ENCODE measurements at places on chromosomes 3 and 15.

- DNase-seq, result no peak
These were observed 122.4 kb downstream of the NR1D2 start for GRCh38 chr3:24067483-24067882.

DNA sequence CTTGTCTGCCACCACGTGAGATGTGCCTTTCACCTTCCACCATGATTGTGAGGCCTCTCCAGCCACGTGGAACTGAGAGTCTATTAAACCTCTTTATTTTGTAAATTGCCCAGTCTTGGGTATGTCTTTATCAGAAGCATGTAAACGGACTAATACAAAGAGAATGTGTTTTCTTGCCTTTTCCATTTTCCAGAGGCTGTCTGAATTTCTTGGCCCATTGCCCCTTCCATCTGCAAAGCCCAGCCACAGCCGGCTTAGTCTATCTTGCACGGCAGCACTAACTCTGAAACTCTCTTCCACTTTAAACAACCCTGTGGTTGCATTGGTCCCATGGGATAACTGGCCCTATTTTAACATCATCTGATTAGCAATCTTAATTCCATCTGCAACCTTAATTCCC lies 215.3 kb downstream of the LRTM1 start:
- no peak for DNase-seq

DNA sequence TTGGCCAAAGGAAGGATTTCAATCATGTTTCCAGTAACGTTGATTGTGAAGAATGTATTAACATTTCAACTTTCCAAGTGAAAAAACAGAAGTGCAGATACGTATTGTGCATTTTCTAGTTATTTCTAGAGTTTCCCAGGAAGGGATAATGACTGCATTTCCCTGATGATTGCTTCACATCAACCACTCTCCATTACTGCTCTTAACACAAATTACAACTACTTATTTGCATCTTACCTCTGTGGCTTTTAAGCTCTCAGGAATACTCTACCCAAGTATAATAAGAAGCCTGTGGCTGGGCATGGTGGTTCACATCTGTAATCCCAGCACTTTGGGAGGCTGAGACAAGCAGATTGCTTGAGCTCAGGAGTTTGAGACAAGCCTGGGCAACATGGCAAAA lies 582.5 kb downstream of the ZNF385D start:
- no peak for DNase-seq

DNA sequence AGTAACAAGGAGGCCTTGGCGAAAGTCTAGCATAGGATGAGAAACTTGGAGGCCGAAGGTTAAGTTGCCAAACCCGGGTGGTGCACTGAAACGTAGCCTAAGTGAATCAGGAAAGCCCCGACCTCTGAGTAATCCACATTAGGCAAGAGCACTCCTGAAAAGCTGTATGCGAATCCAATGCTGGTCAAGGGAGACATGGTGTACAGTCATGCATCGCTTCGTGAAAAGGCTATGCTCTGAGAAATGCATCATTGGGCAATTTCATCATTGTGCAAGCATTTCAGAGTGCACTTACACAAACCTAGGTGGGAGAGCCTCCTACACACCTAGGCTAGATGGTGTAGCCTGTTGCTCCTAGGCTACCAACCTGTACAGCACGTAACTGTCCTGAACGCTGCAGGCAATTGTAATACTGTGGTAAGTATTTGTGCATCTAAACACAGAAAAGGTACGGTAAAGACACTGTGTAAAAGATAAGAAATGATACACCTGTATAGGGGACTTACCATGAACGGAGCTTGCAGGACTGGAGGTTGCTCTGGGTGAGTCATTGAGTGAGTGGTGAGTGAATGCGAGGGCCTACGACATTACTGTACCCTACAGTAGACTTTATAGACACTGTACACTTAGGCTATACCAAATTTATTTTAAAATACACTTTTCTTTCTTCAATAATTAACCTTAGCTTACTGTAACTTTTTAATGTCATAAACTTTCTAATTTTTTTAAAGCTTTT lies 222.5 kb downstream of the SHQ1 start:
- peak; percentile 16 for DNase-seq

- DNase-seq, result peak; percentile 27
These were observed 32.5 kb downstream of the PARP15 start for GRCh38 chr3:122609798-122610559.

DNA sequence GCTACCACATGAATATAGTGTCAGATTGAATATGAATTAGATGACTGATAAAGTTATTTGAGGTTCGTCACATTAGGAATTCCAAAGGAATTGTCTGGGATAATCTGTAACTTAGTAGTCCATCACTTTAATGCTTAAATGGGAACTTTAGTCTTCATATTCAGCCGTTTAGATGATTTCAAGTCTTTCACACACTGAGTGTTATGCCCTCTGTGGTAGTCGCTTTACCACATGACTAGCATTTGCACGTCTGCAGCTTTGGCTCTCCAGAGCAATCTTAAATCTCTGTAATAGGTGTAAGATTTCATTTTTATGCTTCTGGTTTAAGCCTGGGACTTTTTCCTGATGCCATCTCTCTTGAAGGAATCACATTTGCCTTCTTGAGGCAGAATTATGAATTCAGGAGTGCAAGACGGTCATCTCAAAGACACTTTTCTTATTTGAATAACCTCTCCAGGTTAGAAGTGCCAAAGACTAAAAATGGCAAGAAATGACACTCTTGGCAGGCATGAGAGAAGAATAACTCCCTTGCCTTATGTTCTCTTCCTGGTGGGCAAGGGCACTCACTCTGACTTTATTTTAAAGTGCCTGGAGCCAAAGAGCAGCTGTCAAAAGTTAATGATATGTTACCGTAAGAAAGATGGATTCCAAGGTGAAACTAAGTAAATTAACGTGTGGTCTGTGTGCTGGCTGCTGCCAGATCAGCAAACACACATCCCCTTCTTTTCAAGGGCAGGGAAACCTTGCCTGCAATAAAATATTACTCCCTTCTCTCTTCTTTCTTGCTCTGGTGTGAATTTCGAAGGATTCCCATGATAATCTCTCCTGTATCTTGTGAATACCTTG lies 153.3 kb downstream of the B3GALNT1 start:
- DNase-seq, result no peak

GRCh38 chr3:142445816-142446254 lies 2.0 kb downstream of the XRN1 start:
- DNase-seq, result peak; percentile 42

DNA sequence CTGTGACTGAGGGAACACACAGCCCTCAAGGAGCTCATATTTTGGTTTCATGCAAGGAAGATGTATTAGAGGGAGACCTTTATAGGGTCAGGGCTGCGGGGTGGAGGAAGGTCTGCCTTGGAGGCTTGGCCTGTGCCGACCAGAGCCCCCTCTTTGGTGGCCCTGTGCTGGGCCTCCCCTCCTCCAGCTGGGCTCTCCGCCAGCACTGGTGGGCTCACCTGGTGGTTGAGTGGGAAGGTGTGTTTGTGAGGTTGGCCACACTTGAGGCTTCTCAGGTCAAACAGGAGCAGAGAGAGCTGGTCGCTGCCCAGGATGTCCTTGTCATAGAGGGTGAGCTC lies 2.6 kb downstream of the PLA2G4F start:
- DNase-seq, result no peak

DNA sequence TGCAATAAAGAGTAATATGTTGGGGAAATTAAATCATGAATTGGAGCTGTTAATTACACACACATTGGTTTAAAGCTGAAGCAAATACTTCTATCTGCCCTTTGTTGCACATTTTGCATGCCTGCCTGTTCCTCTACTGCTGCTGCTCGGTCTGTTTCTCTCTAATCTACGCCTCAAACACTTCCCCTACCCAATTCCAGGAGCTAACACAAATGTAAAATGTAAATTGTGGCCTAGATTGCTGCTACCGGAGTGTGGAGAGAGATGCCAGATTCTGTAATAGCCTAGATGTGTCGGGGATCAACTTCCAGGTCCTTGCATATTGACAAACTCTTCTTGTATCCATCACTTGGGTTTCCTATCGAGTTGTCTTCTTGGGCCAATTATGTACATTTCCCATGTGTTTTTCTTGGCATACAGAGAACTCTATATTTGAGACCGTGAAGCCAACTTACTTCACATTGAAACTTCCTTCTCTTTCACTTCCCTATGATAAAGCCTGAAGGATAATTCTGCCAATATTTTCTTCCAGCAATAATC lies 450.4 kb upstream of the NR2F2 start:
- no peak for DNase-seq

GRCh38 chr3:178583963-178584575 lies 47.8 kb downstream of the KCNMB2 start:
- no peak for DNase-seq

GRCh38 chr15:56963126-56963525 lies 44.7 kb downstream of the TCF12 start:
- DNase-seq, result no peak

DNA sequence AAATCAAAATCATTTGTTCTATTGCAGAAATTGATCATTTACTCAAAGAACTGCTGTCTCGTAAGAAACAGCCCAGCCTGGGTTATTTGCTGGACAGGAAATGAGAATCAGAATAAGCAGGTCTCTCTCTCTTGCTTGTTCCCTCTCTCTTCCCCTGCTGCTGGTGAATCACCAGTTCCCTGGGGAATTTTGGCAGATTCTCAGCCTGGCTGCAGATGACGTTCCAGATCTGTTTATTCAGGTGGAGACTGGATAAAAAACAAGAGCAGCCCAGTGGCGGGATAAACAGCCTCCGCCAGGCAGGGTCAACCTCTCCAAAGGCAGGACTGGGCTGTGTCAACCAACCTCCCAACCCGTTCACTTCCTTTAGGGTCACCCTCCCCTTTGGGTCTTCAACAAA lies 72.1 kb downstream of the LRIG1 start:
- no peak for DNase-seq

DNA sequence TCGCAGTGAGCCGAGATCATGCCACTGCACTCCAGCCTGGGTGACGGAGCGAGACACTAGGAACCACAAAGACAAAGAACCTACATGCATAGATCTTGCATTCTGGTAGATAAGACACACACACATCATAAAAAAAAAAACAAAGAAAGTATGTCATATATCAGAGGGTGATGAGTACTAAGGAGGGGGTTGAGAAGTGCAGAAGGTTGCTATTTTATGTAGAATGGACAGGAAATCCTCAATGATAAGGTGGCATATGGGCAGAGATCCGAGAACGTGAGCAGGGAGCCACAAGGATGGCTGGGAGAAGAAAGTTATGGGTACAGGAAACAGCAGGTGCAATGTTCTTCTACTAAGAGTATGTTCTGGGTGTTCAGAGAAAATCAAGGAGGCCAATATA lies 118.8 kb downstream of the MEX3B start:
- no peak for DNase-seq

DNA sequence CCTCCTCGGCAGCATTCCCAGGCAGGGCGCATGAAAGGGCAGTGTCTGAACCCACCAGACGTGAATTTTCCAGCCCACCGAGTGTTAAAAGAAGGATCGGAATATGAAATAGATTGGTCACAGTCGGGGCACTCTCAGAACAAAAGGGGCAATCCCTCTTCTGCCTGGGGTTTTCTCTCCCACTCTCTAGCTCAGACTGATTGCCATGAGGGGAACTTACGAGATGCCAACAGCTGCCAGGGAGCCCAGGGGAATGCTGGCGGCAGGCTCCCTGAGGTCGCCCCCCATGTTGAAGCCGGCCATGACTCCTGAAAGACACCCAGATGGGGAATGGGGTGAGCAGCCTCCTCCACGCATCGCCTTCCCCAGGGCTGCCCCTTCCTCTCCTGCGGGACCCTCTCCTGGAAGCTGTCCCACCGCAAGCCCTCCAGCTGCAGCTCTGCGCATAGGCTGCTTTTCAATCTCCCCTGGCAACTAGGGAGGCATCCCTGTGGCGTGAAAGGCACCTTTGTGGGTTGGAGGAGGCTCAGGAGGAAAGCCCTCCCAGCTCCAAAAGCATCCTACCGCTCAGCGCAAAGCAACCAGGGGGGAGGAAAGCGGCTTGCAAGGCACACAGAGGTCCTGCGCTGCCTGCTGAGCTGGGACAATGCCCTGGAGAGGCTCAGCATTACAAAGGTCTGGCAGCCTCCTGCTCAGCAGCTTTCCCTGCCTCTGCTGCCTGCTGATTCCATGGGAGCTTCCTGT lies 64.8 kb upstream of the HEG1 start:
- DNase-seq, result no peak

DNA sequence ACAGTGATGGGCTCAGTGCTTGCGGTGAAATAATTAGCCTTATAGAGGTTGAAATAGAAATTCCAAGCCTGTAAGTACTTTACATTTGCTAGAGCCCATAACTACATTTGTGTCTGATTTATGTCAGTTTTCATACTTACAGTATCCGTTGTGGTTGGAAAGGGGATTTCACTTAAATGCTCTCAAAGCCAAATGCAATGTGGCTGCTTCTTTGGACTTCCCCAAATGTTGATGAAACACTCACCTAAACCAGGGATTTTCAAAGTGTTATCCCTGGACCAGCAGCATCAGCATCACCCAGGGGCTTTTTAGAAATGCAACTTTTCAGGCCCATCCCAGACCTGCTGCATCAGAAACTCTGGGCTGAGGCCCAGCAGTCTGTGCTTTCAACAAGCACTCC lies 378.7 kb downstream of the MCTP2 start:
- DNase-seq, result no peak

DNA sequence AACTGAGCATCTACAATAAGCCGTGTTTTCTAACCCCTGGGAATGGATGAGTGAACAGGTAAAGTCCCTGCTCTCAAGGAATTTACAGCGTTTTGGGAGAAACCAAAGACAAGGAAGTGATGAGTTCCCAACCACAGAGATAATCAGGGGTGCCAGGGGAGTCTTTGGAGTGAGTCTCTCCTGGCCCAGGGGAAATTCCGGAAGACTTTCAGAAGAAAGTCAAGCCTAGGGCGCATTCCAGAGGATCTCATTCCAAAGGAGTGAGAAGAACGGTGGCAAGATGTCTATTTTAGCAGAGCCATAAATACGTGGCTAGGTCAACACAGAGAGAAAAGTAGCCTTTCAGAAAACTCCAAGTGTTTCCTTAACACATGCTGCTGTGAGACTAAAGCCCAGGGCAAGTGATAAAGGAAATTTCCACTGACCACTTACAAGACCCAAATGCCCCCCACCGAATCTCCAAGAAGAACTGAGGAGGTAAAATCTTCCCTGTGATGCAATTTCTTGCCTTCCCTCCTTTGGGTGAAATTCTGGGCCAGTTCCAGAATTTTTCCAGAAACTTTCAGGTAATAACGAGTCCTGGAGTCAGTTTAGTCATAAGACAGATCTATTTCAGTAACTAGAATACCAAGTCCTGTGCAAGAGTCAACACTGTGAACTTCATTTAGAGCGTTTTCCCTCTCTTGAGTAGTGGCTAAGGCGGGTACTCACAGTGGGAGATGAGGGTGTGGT lies 437.4 kb downstream of the NR2F2 start:
- DNase-seq, result no peak

- no peak for DNase-seq
These were observed 136.4 kb downstream of the SST start for GRCh38 chr3:187533797-187534196.
